ENCODE measurements at places on chromosomes 6 and 20.

DNA sequence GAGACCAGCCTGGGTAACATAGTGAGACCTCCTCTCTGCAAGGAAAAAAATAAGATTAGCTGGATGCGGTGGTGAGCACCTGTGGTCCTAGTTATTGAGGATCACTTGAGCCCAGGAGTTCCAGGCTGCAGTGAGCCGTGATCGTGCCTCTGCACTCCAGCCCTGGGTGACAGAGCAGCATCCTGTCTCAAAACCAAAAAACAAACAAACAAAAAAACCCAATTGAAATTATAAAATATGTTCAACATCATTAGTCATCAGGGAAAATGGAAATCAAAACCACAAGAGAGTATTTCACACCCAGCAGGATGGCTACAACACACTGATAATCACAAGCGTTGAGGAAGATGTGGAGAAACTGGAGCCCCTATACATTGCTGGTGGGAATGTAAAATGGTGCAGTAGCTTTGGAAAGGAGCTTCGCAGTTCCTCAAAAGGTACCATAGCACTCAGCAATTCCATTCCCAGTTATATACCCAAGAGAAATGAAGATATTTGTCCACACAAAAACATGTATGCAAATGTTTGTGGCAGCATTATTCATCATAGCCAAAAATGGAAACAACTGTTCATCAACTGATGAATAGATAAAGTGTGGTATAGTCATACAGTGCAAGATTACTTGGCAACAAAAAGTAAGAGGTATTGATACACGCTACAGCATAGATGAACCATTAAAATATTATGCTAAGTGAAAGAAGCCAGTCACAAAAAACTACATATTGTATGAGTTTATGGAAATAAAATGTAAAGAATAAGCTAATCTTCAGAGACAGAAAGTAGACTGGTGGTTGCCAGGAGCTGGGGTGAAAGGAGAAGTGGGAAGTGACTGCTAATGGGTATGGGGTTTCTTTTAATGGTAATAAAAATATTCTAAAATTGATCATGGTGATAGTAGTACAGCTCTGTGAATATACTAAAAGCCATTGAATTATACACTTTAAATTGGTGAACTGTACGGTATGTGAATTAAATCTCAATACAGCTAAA, 38.7 kb upstream of the RIPOR2 start:
- peak; percentile 31 for DNase-seq

GRCh38 chr20:11651647-11652046, 266.0 kb upstream of the BTBD3 start:
- DNase-seq = no peak

- no peak for DNase-seq
These were observed 4.6 kb downstream of the MEA1 start for GRCh38 chr6:43009124-43009523.

- DNase-seq = no peak
These were observed 14.6 kb upstream of the SLC17A3 start for GRCh38 chr6:25888626-25889025.

GRCh38 chr6:84916704-84917103, 152.3 kb upstream of the TBX18 start:
- DNase-seq = no peak

GRCh38 chr6:6867404-6867799, 240.4 kb upstream of the RREB1 start:
- no peak for DNase-seq

DNA sequence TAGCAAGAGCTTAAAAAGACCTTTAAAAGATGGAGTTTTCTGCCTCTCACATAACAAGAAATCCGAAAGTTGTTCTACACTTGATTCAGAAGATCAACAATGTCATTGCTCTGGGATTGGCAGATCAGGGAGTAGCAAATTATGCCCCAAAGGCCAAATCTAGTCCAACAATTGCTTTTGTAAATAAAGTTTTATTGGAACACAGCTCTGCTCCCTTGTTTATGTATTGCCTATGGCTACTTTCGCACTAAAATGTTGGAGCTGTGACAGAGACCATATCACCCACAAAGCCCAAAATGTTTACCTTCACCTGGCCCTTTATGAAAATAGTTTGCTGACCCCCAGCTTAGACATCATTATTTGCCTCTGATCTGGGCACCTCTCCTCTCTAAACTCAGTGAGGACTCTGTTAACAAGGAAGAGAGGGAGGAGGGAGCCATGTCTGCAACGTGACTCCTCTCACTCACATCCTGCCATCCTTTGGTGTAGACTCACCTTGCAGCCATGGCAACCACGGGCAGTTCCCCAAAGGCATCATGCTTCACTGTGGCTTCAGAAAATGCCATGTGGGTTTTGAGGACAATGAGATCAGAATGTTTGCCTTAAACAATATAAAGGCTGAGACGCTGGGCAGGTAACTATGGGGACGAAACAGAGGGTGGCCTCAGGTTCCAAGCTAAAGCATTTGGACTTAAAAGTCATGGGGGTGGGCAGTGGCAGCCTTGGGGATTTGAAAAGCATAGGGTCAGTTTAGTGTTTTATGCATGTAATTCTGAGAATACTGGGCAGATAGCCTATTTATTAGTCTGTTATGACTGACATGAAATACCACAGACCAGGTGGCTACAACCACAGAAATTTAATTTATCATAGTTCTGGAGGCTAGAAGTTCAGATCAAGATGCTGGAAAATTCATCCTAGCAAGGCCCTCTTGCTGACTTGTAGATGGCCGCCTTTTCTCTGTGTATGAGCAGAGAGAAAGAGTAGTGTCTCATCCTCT, 149.7 kb upstream of the TNFAIP3 start:
- DNase-seq = no peak

DNA sequence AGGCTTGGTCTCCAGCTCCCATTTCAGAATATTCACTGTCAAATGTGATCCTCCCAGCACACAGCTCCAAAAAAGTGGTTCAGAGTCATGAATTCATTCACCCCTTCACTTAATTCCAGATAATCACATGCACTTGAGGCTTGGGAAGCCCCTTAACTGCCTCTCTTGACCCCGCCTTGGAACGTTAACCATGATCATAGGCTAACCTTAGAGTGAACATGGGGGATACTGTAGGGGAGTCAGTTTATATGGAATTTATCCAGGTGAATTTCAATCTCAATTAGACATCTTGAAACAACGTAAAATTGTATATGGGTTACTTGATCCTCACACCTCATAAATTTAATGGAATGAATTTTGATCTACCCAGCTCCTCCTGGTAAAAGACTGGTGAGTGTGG, 346.8 kb upstream of the ARID1B start:
- DNase-seq = no peak

GRCh38 chr20:58137651-58138265, 90.7 kb downstream of the ANKRD60 start:
- DNase-seq = no peak

DNA sequence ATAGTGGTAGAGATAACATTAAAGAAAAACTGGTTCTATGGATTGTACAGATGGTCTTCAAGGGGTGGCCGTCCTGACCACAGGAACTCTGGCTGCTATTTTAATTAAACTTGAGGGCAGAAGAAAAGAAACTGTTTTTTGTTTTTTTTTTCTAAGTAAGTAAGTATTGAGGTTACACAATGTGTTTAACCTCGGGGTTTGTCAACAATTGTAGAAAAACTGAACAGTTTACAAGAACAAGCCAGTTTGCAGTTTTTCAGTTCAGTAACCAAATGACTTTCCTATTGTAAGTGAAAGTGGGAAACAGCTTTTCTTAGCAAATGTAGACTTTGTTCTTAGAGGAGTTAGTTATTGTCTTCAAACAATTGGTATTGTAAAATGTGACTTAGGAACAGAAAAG, 77.0 kb downstream of the PLCB1 start:
- DNase-seq = no peak

GRCh38 chr6:113662688-113663333, 194.3 kb upstream of the MARCKS start:
- DNase-seq = no peak

GRCh38 chr6:156909212-156910010, 132.2 kb downstream of the ARID1B start:
- DNase-seq = no peak

DNA sequence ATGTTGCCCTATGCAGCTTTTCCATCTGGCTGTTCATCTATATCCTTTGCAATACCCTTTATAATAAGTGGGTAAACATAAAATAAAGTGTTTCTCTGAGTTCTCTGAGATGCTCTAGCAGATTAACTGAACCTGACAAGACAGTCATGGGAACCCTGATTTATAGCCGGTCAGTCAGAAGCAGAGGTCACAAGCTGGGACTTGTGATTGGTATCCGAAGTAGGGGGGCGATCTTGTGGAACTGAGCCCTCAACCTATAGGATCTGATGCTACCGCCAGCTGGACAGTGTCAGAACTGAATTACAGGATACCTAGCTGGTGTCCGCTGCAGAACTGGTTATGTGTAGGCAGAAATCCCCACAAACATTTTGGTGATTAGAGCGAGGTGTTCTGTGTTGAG, 39.0 kb downstream of the SLC17A5 start:
- no peak for DNase-seq

DNA sequence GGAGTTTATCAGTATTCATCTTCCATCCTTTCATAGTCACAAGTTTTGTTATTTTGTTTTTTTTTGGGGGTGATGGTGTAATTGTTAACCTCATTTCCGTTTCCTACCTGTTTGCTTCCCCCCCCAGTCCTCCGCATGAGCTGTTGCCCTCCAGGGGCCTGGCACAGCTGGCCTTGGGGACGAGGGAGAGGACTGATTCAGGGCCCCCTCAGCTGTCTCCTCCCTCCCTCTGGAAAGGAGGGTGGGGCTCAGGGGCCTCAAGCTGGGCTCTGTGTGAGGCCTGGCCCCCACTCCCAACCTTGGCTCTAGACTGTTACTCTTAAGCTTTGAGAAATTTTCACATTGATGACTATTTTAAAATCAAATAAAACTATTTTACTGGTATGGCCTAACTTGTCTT, 4.0 kb downstream of the LRRC73 start:
- no peak for DNase-seq

DNA sequence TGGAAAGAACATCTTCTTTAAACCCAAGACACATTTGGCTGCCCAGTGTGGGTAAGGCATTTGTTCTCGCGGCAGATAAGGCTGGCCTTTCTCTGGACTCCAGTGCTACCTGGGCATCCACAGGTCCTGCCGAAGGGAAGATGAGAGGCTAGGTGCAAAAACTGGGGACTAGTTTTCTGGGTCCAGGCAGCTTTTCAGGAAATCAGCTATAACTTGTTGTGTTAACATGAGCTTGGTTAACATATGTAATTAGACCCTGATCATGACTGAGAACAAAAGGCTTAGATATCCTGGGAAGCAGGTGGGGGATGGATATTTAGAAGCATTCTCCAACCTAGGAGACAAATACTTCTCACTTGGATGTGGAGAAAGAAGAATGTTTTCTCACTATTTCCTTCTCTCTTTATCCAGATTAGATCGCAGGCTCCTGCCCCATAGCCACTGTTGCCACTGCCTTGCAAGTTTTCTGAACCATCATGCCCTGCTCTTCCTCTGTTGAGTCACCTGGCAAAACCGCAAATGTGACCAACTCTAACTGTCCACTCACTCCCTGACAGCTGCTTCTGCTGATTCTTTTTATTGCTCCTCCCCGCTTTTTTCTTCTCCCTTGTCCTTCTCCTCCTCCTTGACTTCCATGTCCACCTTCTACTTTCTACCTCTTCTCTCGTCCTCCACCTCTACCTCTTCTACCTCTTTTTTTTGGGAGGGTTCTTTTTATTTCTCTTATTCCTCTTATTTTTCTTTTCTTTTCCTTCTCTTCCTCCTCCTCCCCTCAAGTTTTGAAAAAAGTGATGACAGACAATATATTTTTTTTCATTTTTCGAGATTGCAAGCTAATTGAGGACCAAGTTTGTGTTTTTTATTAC, 258.1 kb downstream of the UTRN start:
- no peak for DNase-seq

DNA sequence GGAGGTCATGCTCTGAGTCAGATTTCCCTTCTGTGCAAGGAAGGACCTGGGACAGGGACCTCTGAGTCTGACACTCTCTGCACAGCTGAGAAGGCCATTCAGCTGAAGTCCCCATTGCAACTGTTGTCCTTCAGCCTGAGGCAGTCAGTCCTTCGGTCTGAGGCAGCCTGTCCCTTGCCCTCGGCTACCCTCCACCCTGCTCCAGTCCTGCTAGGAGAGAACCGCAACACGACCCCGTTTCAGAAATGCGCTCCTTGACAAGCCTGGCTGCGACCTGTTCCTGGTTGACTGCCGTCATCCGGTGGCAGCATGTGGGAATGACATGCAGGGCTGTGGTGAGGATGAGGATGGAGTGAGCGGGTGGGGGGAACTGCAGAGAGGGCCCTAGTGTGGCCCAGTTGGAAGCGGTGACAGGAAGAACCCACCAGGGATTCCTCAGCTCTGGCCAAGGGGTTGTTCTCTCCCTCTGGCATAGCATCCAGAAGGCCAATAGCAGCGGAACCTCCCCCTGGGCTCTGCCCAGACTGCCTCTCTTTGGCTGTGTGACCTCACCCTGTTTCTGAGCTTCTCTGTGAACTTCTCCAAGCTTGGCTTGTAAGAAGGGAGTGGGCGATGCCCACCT, 40.3 kb upstream of the ANGPT4 start:
- DNase-seq = peak; percentile 75

GRCh38 chr20:34705008-34705396, 858 bp downstream of the TP53INP2 start:
- no peak for DNase-seq

- no peak for DNase-seq
These were observed 15.6 kb downstream of the ARG1 start for GRCh38 chr6:131588643-131589042.

GRCh38 chr6:22471132-22471690, 98.2 kb upstream of the HDGFL1 start:
- no peak for DNase-seq

GRCh38 chr6:7119272-7119801, 11.6 kb downstream of the RREB1 start:
- no peak for DNase-seq

- DNase-seq = no peak
These were observed 49.0 kb upstream of the RNF24 start for GRCh38 chr20:4064144-4064909.

- no peak for DNase-seq
These were observed 18.0 kb downstream of the STX7 start for GRCh38 chr6:132494954-132495353.

GRCh38 chr6:15755526-15755925, 92.7 kb upstream of the DTNBP1 start:
- no peak for DNase-seq

- DNase-seq = no peak
These were observed 14.6 kb upstream of the ARMC12 start for GRCh38 chr6:35722121-35722761.

- DNase-seq = no peak
These were observed 982.0 kb upstream of the FLRT3 start for GRCh38 chr20:15319439-15319838.

DNA sequence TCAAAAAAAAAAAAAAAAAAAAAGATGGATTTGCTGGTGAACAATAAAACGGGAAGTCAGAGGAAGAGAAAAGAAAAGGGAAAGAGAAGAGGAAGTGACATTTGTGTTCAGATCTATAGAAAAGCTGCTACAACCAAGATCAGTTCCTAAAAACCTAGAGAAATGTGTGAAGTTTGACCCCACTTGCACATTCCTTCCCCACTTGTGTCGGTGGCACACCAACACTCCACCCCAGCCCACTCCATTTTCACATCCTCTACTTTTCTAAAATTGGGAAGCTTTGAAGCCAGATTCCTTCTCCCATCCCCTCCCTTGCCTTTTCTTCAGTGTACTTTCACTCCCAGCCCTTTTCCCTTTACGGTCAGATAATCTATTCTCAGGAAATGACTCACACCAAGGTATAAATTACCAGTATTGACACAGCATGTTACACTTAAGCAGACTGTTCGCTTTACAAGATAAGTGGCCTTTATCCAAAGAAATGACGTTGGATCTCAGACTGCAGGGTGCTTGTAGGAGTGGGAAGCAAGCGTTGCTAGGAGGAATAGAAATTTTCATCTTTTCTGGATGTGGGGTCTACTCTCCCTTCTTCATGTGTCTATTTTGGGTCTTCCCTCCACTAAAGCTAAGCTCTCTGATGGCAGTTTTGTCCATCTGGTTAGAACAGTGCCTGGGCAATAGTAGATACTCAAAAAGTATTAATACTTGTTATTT, 92.5 kb upstream of the ADGRF1 start:
- DNase-seq = no peak

Data from activated CD4-positive, alpha-beta T cell treated with anti-CD3 and anti-CD28 coated beads for 24 hours (primary cell).